ENCODE measurements at places on chromosomes 2 and 18.

DNA sequence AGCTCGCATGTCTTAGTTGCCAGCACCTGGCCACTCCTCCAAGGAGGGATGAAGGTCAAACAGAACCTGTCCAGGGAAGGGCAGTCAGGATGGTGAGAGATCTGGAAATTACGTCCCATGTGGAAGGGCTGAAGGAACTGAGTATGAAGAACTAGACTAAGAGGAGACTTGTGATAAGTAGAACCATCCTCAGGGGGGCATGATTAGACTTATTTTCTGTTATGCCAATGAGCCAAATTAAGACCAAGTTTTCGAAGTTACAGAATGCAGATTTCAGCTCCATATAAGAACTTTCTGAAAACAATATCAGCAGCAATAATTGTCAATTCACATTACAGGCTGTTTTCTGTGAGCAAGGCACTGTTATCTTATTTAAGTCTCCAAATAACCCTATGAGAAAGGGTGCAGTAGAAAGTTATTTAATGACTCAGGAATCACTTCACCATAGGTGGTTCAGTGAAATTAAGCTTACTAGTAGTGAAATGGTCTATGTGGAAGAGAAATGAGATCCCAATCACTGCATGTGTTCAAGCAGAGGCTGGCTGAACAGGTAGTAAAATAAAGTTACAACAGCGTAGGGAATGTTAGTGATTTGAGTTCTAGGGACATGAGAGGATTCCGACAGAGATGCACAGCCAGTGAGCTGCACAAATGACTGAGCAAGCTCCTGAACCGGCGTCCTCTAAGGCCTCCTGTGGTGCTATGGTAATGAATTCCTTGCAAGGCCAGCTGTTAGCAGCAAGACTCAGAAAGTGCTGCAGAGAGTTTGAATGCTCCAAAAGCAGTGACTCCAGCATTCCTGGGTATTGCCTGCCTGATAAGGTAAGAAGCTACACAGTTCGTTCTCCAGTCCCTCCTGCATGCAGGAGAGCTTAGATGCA, 4.5 kb upstream of the DYM start:
- DNase-seq, result no peak

DNA sequence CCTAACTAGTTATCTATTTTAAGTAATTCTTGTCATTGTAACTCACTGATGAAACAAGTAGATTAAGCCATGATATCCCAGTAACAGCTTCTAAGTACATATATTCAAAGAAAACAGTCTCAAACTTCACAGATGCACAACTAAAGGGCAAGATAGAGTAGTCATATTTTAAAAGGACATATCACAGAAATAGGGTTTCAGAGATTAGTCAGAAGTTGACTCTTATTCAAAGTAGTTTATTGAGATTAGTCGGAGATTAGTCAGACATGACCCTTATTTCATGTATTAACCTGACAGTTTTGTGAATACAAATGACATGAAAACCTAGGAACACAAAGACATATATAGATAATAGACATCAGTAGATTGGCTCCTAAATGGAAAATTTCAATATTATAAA, 15.9 kb upstream of the CHAC2 start:
- DNase-seq, result no peak

DNA sequence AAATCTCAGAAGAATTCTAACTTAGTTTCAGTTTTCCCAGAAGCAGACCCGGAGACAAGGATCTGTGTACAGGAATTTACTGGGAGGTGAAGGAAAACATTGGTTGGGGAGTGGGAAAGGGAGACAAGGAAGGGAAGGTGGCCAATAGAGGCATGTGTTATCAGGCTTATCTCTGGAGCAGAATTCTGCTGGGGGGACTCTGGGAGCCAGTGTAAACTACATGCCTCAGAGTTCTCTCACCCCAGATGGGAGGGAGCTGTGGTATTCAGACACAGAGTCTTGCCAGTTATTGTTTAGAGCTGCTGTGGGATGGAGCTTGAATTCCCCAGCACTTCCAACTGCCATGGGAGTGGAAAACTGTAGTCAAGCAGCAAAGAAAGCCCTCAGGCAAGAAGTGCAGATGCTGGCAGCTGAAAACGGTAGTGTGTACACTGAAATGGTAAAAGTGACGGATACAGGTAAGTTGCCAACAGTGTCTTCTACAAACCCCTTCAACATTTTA, 19.0 kb downstream of the DNPEP start:
- DNase-seq, result no peak

GRCh38 chr2:118046634-118047210, 32.9 kb upstream of the CCDC93 start:
- no peak for DNase-seq

All from T-helper 2 cell (primary cell).